ENCODE measurements at places on chromosomes 2 and 18. TPM values are rescaled to one million over a fixed set of nuclear protein-coding genes. Genes with fewer than 3 reads are reported as not detected.

GRCh38 chr2:172745636-172746035 lies 10.0 kb downstream of the RAPGEF4 start:
- no peak for DNase-seq

DNA sequence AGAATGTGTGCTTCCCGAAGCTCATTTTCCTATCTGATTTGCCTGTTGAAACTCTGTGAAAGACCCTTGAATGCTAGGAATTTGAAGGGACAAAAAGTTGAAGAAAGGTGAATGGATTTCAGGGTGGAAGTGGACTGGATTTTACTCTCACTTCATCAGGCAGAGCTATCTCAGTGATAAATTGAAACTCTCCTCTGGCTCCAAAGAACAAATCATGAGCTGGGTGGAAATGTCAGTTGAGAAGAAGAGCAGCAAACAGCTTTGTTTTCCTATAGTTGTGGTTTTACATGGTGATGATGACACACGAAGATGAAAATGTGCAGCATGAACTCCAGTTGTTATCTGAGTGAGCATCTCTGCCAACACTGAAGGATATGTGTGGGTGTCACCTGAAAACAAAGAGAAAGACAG lies 34.4 kb downstream of the CD28 start:
- no peak for DNase-seq

- DNase-seq: no peak
Observed at GRCh38 chr2:120699292-120699691, 36.4 kb upstream of the GLI2 start.

GRCh38 chr18:28831908-28832307 lies 655.0 kb upstream of the CDH2 start:
- DNase-seq: no peak

DNA sequence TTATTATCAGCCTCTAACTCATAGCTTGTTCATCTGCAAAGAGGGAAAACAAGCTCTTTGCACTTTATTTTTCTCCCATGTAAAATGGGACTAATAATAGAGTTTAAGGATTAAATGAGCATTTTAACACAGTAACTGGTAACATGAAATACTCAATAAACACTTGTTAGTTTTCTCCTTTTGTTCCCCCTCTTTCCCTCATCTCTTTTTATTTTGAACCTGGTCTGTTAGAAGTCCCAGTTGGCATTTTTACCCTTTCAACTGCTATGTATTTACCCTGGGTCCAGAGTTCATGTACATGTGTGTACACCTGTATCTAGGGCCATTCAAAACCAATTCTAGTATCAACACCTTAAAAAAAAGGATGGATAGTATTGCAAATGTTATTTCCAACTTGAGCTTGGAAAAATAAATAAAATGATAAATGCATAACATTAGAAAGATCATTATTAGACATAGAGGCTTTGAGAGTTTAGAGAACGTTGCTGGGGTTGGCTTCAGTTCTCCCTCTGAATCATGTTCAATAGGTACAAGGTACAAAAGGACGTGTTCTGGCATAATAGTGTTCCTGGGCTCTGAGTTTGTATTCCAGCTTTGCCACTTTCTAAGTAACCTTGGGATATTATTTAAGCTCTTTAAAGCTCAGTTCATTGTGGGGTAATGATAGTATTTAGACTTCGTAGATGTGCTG lies 5.2 kb upstream of the VPS54 start:
- no peak for DNase-seq

- no peak for DNase-seq
Observed at GRCh38 chr2:149625671-149626070, 38.1 kb upstream of the MMADHC start.

- no peak for DNase-seq
Observed at GRCh38 chr2:75523313-75524275, 37.1 kb downstream of the EVA1A start.

GRCh38 chr18:27763341-27763740 lies 413.6 kb downstream of the CDH2 start:
- DNase-seq: no peak

GRCh38 chr2:129757915-129758783 lies 221.3 kb upstream of the RAB6C start:
- no peak for DNase-seq

- DNase-seq: no peak
Observed at GRCh38 chr18:55968550-55968949, 380.6 kb upstream of the TCF4 start.

GRCh38 chr18:80088823-80089222 lies 20.2 kb upstream of the ADNP2 start:
- DNase-seq: no peak

DNA sequence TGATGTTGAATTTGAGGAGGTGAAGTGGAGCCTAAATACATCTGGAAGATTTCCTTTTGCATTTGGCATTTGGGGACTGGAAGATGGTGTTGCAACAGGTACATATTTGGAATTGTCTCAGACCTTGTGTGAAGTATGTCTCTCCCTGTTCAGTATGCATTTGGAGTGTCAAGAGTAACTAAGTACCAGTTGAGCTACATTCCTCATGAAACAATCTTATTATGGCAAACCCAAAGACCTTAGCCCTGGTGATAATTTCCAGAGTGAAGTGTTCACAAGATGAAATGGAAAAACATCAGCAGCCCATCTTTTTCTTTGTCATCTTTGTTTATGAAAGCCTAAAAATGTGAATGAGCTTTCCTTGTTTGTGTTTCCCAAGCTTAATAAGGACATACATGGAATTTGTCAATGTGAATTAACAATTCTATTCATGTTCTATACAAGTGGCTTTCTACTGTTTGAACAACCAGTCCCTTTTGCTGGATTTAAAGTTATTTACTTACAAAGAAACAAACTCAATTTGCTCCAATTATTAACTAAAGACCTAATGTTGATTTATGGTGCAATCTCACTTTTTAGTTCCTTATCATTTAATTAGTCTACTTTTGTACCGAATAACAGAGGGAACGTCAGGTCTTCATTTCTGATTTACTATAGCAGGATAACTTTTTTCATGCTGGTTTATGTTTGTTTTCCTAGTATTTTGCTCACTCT lies 42.1 kb upstream of the PPP1R1C start:
- no peak for DNase-seq

- no peak for DNase-seq
Observed at GRCh38 chr2:111985514-111985913, 69.6 kb upstream of the TMEM87B start.

DNA sequence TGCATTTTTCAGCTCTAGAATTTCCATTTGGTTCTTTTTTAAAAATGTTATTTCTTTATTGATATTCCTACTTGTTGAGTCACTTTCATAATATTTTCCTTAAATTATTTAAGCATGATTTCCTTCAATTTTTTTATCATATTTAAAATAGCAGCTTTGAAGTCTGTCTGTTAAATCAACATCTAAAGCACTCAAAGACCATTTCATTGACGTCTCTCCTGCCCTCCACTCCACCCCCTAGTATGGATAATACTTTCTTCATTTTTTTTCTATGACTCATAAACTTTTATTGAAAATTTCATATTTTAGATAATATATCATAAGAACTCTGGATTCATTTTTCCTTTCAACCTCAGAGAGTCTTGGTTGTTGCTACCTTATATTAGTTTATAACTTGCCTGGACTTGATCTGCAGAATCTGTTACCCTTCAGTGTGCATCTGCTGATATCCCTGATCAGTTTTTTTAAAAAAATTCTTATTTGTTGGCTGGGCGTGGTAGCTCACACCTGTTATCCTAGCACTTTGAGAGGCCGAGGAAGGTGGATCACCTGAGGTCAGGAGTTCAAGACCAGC lies 59.0 kb upstream of the ZNF396 start:
- DNase-seq: no peak

DNA sequence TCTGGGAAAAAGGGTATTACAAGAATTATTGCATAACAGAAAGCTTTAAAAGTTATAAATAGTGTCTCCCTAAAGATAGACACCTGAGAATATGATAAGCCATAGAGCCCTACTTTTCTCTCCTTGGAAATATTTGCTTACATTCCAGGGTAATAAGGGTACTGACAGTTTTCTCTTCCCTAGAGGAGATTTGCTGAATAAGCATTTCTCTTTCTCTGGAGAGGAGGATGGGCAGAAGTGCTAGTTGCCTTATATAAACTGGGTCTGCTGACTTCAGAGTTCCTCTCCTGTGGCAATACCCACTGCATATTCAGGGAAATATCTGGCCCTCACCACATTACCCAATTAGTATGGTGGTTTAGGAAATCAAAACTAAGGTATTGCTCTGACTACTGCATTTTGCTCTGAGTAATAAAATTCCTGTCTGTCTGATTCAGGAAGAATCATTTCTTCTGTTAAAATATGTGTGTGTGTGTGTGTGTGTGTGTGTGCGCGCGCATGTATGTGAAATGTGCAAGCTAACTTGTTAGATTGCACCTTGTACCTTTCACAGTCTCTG lies 1391.3 kb downstream of the DSC3 start:
- no peak for DNase-seq

GRCh38 chr2:128090575-128090944 lies 440 bp upstream of the UGGT1 start:
- no peak for DNase-seq

DNA sequence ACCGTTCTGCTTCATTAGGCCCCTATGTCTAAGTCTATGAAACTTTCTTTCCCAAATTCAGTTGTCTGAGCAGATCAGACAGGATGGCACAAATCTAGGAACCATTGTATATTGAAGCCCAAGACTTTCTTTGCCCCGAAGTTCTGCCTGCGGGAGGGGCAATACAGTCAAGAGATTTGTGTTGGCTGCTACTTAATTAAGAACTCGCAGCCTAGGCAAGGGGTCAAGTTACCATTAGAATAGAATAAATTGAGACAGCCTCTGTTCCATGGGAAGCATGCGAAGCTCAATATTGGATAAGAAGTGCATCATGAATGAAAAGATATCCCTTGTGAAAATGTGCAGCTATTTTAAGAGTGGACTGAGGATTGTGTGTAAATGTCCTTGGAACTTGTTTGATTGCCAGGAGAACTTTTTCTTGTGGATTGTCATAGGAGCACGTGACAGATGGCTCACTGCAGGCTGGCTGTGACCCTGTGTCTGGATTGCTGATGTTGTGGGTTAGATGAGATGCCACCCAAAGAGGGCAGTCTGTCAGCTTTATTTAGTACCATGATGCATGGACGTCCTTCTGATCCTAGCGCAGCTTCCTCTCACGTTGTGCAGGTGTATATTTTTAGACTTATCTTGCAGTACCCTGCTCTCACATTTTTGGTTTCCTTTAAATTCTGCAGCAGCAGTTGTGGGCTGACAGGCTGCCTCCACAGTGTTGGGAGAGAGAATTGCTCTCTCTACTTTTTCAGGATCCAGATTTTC lies 30.9 kb downstream of the HAUS1 start:
- no peak for DNase-seq

DNA sequence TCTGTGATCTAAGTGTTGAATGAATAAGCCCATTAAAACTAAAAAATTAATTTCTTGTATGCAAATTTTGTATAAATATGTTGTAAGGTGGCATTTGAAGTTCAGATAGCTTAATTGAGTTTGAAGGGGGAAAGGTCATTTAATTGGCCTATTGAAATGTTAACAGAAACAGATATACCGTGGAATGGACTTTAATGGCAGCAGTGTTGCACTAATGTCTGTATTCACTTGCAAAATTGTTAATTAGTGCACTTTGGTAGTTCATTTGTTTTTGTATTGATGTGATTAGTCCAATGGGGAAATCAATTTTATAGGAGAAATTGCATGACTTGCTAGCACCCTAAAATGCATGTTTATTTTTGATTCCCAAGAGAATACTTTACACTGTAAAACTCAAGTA lies 41.8 kb upstream of the OTX1 start:
- DNase-seq: no peak

DNA sequence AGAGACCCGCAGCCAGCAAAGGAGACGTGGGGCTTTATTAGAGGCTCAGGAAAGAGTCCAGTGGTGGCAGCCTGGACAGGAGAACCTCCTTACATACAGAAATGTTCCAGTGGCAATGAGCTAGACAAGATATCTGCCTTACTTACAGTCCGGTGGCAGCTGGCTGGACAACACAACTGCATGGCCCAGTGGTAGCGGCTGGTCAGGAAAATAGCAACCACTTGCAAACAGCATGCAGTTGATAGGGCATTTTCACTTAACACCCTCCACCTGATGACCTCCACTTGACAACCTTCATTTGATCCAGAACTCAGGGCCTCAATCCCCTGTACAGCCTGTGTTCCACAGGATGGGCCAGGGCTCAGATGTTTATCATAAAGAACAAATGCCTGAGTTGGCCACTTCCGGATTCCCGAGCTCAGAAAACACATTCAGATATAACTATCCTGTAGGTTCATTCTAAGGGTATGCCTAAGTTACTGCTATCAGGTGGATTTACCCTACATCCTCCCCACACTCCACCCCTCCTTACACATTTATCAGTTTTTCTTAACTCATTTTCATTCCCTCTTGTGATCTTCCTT lies 63.3 kb upstream of the ITPRID2 start:
- no peak for DNase-seq

GRCh38 chr2:2057125-2057721 lies 273.9 kb downstream of the MYT1L start:
- DNase-seq: no peak

GRCh38 chr2:237471438-237472186 lies 15.4 kb upstream of the MLPH start:
- no peak for DNase-seq

DNA sequence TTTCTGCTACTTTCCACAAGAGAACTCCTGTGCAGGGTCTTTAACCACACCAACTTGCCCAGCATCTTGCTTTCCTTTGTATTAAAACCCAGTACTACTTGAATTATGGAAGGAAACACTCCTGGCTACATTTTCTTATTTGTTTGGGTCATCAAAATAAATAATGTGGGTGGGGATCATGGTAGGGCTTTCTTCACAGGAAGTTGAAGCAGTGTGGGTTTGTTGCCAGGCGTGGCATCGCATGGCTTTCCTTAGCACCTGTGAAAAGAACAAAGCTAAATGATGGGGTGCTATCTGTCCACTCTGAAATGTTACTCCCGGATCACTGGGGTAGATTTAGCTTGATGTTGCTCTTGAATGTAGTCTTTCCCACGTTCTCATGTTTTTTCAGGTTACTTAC lies 18.7 kb downstream of the ARHGAP25 start:
- no peak for DNase-seq

- no peak for DNase-seq
Observed at GRCh38 chr2:231932711-231932970, 6.4 kb upstream of the NPPC start.

- DNase-seq: no peak
Observed at GRCh38 chr18:13797157-13797611, 26.8 kb upstream of the MC5R start.

DNA sequence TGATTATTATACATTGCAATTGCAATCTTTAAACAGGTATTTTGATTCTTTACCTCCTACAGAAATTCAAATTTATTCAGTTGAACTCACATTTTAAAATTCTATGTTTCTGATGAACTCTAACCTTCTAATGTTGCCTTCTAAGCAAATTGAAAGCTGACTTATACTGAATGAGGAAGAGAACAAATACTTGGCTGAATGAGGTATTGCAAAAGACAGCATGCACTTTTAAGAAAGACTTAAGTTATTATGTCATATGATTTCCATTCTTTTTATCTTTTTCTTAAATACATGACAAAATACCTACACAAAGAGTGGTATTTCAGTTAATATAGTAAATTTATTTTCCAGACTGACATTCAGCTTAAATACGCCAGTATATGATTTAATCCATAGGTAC lies 64.7 kb downstream of the FAM228A start:
- no peak for DNase-seq

The PRSS56 gene
- total RNA-seq: 1.5 TPM

The LYG2 gene
- not detected for total RNA-seq

The CIB4 gene
- 0.83 TPM for total RNA-seq

The LYPD1 gene
- total RNA-seq: 54.2 TPM

The SS18 gene
- total RNA-seq: 92.0 TPM

The METTL8 gene
- total RNA-seq: 25.9 TPM

The CHN1 gene
- total RNA-seq: 66.2 TPM

The C2orf80 gene
- 15.7 TPM for total RNA-seq

The ALPG gene
- not detected for total RNA-seq

The ITPRIPL1 gene
- total RNA-seq: 2.3 TPM

Measured in spinal cord (tissue), 10 donors.